A549 treated with RU486 at 1 μM for 4 hours (cell line): ENCODE measurements at places on chromosomes 6 and 20. TPM values are rescaled to one million over a fixed set of nuclear protein-coding genes. Genes with fewer than 3 reads are reported as not detected.

TREM2 gene
- total RNA-seq = not detected in 5 replicates

CLPSL1 gene
- not detected in 5 replicates for total RNA-seq

HUS1B gene
- 0.20 to 0.43 TPM (median 0.24 TPM) in 4 of 5 replicates, not detected in the other for total RNA-seq

SCGN gene
- 0.13 to 0.32 TPM in 2 of 5 replicates, not detected in the others for total RNA-seq

ADGB gene
- total RNA-seq = not detected in 5 replicates

CRISP3 gene
- total RNA-seq = 0.06 TPM in 1 of 5 replicates, not detected in the others

SSR1 gene
- 58.0 to 82.1 TPM (median 72.0 TPM) in 5 replicates for total RNA-seq

TINAG gene
- not detected in 5 replicates for total RNA-seq

SPATS1 gene
- total RNA-seq = not detected in 5 replicates

GPR6 gene
- not detected in 5 replicates for total RNA-seq

BNIP5 gene
- total RNA-seq = not detected in 5 replicates
